ENCODE measurements at places on chromosomes 5 and 9.

DNA sequence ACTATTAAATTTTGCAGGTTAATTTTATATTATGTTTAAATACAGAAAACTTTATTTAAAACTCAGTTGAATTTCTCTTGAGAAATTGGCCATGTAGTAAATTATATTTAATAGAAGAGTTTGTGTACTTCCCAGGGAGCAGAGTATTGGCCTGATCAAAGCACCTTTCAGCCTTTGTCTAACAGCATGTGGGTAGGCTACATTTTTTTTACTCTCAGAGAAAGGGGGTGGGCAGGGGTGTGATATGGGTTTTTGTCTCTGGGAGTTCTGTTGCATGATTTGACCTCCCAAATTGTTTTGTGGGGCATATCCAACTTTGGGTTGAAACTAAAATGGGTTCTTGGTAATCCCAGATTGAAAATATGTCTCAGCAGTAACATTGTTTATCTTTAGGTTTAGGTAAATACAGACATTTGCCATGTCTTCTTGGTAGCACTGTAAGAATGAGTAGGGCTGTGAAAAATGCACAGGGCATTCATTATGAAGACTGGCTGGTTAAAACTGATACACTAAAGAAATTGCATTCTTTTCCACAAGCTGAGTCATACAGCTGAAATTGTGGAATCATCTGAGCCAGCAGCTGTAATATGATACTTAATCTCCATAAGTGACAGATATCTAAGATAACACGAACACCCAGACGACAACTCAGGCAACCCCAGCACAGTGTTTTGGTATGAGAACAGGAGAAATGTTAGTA, 75.4 kb upstream of the CDKN2B start:
- DNase-seq = no peak

DNA sequence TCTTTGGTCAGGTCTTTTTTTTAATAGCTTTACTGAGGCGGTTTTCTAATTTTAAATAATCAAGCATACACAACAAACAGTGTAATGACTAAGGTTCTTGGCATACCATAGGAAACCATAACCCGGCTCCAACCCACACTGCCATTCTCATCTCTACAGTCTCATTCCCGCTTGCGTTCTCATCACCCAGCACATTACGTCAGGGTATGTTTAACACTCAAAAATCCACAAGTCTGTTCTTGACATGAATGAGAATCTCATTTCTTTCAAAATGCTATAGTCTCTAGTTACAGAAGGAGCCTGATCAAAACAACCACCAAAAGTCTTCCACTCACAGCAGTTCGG, 505 bp downstream of the C5orf34 start:
- DNase-seq = no peak

DNA sequence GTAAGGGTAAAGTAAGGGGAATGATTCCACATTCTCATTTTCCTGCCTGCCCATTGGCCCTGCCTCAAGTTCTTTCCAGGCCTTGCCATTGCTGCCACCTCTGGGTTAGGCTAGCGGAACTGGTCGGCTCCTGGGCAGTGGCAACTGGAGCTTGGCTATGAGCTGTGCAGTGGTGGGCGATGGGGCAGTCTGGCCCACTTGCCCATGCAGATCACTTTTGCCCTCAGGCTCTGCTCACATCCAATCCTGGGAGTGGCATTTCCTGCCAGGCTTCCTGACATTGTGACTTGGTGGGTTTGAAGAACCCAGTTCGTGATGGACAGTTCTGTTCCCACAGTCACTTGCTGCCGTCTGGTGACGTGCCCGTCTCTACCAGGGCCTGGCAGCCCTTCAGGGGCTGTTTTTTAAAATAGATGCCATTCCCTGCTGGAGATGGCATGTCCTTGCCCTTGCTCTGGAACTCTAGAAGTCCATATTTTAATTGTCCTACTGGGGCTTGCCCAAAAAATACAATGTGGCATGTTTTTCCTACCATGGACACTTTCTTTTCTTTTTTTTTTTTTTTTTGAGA, 86.1 kb downstream of the FGF18 start:
- DNase-seq = no peak

DNA sequence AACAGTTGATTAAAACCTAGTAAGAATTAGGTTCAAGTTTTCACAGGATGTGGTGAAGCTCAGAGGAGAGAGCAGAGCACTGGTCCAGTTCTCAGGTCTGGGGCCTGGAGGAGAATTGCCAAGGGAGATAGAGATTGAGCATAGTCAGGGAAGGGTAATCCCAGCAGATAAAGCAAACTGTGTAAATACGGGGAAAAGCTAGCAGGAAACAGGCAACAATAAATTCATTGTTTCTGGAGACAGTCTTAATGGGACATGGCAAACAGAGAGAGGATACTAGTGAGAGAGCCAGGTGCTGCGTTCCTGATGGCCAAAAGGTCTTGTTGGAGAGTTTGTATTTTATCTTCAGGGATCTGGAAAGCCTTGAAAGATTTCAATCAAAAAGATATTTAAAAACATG, 333.0 kb downstream of the PDE4D start:
- no peak for DNase-seq

DNA sequence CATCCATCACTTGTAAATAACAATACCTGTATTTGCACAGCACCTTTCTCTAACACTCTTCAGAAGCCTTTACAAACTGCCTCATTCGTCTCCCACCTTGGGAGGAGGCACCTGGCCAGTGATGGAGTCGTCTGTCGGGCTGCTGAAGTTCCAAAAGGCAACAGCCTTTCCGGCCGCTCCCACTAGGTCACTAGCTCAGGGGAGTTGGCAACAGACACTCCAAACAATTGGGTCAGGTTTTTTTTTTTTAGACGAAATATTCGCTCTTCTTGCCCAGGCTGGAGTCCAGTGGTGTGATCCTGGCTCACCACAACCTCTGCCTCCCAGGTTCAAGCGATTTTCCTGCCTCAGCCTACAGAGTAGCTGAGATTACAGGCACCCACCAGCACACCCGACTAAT, 4.0 kb downstream of the DAP start:
- no peak for DNase-seq

All from 8988T (cell line).